ENCODE measurements at places on chromosomes 16 and 17.

GRCh38 chr17:62119373-62119772, 54.3 kb upstream of the MED13 start:
- no peak for DNase-seq

GRCh38 chr17:41308251-41308917, 725 bp downstream of the KRTAP16-1 start:
- DNase-seq, result peak; percentile 92

GRCh38 chr17:57264776-57265175, 8.5 kb downstream of the MSI2 start:
- DNase-seq, result no peak

DNA sequence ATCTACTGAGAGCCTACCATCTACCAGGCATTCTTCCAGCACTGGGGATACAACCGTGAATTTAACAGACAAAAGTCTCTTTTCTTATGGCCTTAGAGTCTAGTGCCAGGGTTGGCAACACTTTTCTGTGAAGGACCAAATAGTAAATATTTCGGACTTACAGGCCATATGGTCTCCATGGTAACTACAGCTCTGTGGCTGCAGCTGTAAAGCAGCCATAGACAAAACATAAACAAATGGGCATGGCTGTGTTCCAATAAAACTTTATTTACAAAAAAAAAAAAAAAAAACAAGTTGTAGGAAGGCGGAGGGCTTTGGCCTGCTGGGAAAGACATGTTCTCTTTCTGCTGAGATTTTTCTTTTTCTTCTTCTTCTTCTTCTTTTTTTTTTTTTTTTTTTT, 98.7 kb downstream of the ABCC12 start:
- no peak for DNase-seq

- no peak for DNase-seq
These were observed 114.4 kb downstream of the CDH13 start for GRCh38 chr16:82741073-82741615.

Data from naive B cell (primary cell).